ENCODE measurements at places on chromosomes 6 and 20.
A peak's percentile ranks its signal among the peaks of the same experiment; 100 is the strongest.

DNA sequence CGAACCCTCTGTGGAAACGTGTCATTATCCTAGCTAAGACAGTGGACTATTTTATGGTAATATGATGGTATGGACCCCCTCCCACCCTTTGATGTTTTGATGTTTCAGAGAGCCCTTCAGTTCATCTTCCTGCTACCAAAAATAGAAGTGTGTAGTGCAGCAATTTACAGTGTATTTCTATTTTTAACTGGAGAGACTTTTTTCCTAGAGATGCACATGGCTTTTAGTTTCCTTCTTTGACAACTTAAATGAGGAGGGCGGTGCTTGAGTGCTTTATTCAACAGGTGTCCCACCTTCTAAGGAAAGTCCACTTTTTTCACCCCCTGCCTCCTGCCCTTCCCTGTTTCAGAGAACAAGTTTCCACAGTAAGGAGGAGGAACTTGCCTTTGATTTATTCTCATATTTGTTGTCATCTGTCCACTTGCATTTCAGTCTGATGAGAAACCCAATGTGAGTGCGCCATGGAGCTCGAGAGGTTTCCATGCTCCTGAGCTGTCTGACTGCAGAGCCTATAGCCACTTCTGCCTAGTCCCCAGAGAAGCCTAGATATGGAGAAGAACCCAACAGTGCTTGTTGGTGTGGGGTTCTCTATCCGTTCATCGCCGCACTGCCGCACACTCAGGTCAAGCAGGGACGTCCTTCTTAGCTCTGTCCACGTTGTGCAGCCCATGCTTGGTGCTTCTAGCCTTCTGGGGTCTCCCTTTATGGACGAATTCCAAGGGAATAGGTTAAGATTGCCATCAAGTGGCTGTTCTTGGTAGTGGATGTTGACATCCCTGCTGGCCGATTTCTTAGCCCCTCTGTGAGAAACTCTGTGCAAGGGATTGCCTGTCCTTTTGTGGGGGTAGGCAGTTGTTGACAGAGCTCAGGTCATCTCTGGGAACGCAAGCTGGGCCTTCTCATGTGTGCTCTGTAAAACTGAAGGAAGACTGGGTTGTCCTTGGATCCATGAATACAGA lies 144.2 kb downstream of the JARID2 start:
- no peaks in the 10 kb centered on the region for H3K4me1 ChIP-seq
- no peak overlapping the region for H3K4me3 ChIP-seq
- H3K36me3 ChIP-seq = no peaks in the 10 kb centered on the region

GRCh38 chr6:98747960-98748359 lies 86.4 kb upstream of the POU3F2 start:
- no peaks in the 10 kb centered on the region for H3K27me3 ChIP-seq
- no peak overlapping the region for H3K4me3 ChIP-seq
- H3K36me3 ChIP-seq = no peaks in the 10 kb centered on the region
- H3K27ac ChIP-seq = no peak overlapping the region

DNA sequence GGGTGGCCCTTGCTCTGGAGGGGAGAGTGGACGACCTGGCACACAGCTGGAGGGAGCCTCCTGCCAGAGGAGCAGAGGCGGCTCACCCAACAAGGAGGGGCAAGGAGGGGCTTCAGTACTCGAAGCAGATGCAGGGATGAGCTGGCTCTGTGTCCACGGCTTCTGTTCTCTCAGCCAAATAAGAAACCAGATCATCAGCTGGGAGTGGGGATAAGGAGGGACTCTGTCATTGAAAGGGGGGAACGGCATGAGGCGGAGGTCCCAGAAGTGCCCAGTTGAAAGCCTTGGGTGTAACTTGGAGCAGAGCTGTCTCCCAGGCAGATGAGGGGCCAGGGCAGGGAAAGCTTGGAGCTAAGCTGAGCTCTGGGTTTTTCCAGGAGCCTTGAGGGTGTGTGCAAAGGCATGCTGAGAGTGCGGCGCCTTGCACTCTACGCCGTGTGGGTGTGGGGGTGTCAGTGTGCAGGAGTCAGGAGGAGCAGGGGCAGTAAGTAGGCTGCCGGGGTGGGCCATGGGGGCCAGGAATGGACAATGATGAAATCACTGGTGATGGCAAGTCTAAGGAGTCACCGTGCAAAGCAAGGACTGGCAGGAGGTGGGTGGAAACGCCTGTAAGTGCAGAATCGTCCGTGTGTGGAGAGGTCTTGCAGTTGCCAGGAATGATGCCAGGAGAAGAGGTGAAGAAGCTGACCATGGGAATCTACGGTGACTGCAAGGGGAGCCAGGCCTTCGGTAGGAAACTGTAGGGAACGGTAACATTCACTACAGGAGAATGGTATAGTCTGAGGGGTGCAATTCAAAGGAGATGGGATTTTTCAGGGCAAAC lies 85.4 kb upstream of the FOXQ1 start:
- no peaks in the 10 kb centered on the region for H3K4me1 ChIP-seq
- DNase-seq = no peak
- H3K4me3 ChIP-seq = no peak overlapping the region
- no peaks in the 10 kb centered on the region for H3K36me3 ChIP-seq
- H3K27me3 ChIP-seq = peaks cover 31% of the 10 kb centered on the region

DNA sequence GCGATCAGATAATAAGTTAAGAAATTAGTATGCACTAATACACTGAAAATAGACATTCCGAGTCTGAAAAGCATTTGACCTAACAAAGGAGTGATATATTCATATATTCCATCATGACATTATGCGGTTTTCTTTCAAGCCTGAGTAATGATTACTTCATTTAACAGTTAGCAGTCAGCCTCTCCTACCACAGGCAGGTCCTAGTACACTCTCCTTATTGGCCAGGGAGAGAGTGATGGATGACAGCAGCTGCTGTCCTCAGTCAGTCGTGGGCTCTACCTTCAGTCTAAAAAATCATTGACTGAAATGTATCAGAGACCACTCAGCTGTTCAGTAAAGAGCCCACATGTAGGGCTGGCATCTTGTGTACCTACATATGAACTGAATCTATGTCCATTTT lies 33.2 kb upstream of the VGLL2 start:
- no peak overlapping the region for H3K4me3 ChIP-seq
- H3K36me3 ChIP-seq = no peaks in the 10 kb centered on the region
- H3K27me3 ChIP-seq = no peaks in the 10 kb centered on the region
- no peak overlapping the region for H3K27ac ChIP-seq

DNA sequence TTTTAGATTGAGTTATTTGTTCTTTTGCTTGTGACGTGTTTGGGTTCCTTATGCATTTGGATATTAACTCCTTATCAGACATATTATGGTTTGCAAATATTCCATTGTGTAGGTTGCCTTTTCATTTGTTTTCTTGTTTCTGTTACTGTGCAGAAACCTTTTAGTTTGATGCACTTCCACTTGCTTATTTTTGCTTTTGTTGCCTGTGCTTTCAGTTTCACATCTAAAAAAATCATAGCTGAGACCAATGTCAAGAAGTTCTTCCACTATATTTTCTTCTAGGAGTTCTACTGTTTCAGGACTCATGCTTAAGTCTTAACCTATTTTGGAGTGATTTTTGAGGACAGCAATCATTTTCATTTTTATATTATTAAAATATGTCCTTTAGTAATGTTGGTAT lies 113.5 kb downstream of the EPM2A start:
- H3K27ac ChIP-seq = no peak overlapping the region
- H3K27me3 ChIP-seq = no peaks in the 10 kb centered on the region
- no peak for DNase-seq
- H3K36me3 ChIP-seq = no peaks in the 10 kb centered on the region
- no peak overlapping the region for H3K4me3 ChIP-seq

- no peaks in the 10 kb centered on the region for H3K4me1 ChIP-seq
- no peak overlapping the region for H3K4me3 ChIP-seq
- no peak overlapping the region for H3K27ac ChIP-seq
- H3K27me3 ChIP-seq = no peaks in the 10 kb centered on the region
Measured at GRCh38 chr6:31767096-31767645, 4.7 kb downstream of the SAPCD1 start.

GRCh38 chr20:54207053-54207742 lies 689 bp upstream of the PFDN4 start:
- DNase-seq = no peak
- H3K4me1 ChIP-seq = no peaks in the 10 kb centered on the region
- no peaks in the 10 kb centered on the region for H3K36me3 ChIP-seq
- H3K27me3 ChIP-seq = no peaks in the 10 kb centered on the region
- H3K27ac ChIP-seq = peak overlapping the region; percentile 97

Measured in breast epithelium (tissue), 4 donors.